ENCODE measurements at places on chromosomes 1 and 21.
A peak's percentile ranks its signal among the peaks of the same experiment; 100 is the strongest.

DNA sequence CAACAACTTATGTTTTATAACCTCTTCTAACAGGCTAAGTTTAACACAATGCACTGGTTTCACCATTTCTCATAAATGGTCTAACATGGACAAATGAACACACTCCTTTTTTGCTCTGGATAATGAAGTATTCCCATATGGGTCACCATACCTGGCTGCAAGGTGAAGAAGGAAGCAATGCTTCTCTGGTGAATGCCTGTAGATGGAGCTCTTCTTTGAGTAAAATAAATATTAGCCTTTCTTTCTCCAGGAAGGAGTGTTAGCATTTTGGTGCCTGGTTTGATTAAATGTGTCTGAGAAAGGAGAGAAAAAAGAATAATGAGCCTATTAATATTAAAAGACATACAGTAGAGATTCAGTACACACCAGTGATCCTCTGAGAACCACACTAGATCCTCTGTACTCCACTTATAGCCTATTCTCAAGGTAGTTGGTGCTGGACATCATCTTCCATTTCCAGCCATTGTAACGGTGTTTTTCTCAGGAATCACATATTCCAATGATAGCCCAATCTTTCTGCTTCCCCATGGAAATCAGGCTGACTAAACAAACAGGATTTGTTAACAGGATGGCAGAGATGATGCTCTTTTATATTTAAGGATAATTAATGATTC, 17.6 kb downstream of the MTFR1L start:
- DNase-seq = no peak

GRCh38 chr1:201404722-201405483, 5.8 kb upstream of the LAD1 start:
- DNase-seq = no peak

GRCh38 chr1:222373216-222373615, 174.7 kb downstream of the HHIPL2 start:
- DNase-seq = no peak

DNA sequence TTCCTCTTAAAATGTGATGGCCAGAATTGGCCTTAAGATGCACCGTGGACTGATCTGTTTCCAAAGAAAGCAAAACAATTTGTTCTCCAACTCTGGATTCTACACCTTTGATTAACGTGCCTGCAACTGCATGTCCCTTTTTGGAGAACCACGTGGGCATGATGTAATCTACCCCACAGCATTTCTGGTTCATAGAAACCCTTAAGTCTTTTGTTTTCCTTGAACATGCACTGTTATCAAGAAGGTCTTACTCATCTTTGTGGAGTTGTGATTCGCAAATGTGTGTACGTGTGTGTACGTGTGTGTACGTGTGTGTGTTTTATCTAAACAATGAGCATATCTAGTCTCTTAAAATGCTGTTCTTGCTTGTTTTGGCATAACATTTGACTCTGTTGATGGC, 57.8 kb downstream of the LPAR3 start:
- no peak for DNase-seq

- DNase-seq = no peak
Measured at GRCh38 chr1:11720525-11720924, 15.4 kb upstream of the AGTRAP start.

- DNase-seq = no peak
Measured at GRCh38 chr1:116835161-116835560, 74.6 kb upstream of the PTGFRN start.

GRCh38 chr1:32012709-32013385, 821 bp upstream of the KHDRBS1 start:
- DNase-seq = no peak

DNA sequence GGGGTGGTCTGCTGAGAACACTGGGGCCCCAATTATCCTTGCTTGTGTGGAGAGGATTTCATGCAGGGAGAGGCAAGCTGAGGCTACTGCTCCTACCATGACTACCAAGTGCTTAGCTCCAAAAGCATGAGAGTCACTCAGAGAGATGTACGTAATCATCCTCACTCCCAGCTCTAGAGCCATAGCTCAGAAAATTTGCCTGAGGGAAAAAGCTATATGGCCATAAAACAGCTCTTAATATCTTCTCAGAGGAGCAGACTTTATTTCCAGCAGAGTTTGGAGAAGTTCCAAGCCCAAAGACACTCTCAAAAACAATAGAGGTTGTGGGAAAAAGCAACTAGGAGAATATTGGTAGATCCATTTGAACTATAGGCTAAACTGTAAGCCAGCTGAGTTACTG, 106.4 kb upstream of the PBX1 start:
- DNase-seq = peak; percentile 29

DNA sequence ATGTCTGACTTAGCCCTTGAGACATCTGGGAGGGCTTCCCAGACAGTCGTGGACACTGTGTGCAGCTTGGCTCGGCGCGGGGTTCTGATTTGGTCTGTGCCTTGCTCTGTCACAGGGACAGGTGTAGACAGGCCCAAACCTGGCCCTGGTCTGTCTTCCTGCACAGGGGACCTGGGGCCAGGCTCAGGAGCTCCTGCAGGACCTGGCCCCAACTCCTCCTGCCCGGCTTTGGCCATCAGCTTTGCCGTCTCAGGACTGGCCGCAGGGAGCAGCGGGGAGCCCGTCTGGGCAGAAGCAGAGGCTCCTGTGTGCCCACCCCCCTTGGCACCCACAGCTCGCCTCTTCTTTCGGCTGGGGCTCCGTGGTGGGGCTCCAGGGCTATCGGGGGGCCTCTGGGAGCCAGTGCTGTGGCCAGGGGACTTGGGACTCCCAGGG, 1.7 kb downstream of the PERM1 start:
- DNase-seq = no peak

DNA sequence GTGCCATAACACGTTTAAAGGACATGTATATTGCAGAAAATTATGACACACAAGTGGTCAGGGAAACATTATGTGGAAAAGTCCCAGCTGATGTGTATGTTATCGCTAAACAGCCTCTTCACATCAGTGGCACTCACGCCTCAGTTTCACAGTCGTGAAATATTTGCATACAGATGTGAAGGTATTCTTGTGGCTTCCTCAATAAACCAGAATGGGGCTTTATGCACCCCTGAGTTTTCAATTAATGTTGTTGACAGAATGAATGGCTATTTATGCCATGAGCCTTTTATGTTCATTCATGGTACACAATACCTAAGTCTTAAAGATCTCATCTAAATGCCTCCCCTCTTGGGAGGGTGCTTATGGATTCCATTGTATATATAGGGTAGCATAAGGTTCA, 202.1 kb upstream of the ADGRL2 start:
- no peak for DNase-seq

- DNase-seq = no peak
Measured at GRCh38 chr1:61754545-61754944, 12.3 kb downstream of the PATJ start.

GRCh38 chr1:83998498-83999315, at the start of gene TTLL7:
TSS of gene TTLL7 (minus strand) at chr1:83999132. CDS start at chr1:83952211, 46,921 bp downstream.
- peak; percentile 71 for DNase-seq

DNA sequence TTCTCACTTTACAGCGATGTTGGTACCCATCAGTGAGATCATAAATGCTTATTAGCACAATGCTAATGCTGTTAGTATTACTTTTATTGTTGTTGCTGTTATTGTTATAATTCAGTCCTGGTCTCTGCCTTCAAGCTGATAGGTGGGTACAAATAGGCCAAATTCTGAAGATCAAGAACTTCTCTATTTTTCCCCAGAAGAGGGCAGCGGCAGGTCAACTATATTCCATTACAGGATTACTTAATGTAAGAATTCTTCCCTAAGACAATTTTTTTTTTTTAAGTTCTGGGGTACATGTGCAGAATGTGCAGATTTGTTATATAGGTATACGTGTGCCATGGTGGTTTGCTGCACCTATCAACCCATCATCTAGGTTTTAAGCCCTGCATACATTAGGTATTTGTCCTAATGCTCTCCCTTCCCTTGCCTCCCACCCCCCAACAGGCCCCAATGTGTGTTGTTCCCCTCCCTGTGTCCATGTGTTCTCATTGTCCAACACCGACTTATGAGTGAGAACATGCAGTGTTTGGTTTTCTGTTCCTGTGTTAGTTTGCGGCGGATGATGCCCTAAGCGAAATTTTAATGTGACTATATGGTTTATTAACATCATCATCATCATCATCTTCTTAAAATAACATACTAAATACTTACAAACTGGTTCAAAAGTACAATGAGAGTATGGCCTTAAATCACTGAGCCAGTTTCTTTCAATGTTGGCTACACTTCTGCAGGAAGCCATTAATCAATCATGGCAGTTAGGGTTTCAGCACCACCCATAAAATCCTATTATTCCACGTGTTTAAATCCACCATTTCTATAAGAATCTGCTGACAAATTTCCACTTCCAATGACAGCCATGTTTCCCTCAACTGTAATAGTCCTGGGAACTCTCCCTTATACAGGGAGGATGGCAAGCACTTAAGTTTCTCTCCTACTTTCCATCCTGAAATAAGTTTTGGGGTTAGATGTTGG, 19.2 kb downstream of the SLC19A2 start:
- DNase-seq = peak; percentile 55

- no peak for DNase-seq
Measured at GRCh38 chr21:38963006-38963405, 157.3 kb downstream of the ETS2 start.

GRCh38 chr1:203797948-203798655, 2.7 kb downstream of the ZBED6 start:
- peak; percentile 59 for DNase-seq

DNA sequence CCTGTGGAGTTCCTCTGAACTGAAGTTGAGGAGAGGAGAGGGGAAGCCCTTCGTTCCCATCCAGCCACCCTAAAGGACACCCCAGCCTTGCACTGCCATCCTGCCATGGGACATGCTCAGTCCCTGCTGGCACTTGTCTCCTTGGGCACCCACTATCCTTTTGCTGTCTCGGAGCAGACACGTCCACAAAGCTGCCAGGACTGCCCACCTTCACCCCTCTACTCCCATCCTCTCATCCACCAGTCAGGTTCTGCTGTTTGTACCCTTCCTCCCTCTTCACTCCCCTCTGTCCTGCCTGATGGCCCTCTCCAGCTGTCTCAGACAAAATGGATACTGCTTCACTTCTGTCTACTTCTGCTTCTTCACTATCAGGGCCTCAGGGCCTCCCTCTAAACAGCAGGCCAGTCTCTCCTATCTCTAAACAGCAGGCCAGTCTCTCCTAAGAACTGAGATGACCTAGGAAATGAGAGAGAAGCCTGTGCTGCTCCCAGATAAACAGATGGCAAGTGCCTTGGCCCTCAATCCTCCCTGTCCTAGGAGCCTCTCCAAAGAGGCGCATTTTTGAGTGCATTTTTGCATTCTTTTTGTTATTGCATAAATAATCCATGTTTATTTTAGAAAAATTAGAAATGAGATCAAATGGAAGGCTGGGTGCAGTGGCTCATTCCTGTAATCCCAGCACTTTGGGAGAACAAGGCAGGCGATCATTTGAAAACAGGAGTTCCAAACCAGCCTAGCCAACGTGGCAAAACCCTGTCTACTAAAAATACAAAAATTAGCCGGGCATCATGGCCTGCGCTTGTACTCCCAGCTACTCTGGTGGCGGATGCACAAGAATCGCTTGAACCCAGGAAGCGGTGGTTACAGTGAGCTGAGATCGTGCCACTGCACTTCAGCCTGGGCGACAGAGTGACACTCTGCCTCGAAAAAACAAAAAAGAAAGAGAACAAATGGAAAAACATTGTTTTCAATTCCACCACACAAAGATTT, 4.4 kb upstream of the PYCR2 start:
- DNase-seq = no peak

- peak; percentile 99 for DNase-seq
Measured at GRCh38 chr1:17190010-17190995, 14.6 kb upstream of the PADI1 start.

DNA sequence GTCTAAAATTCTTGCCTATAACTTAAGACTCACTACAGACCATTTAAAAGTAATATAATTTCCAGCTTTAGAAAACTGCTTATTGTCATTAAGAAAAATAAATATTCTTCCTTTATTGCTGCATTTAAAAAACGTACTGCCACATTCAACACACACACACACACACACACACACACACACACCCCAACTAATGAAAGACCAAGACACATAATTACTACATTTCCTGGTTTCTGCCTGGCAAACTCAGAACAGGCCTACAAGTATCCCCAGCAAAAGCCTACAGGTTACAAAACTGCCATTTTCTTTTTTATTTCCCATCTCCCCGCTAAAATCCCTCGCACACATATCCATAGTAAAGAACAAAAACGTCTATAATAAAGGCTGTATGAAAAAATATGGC, 1.5 kb downstream of the DENND2C start:
- DNase-seq = no peak

- peak; percentile 17 for DNase-seq
Measured at GRCh38 chr1:161763522-161764098, 2.5 kb upstream of the ATF6 start.

GRCh38 chr1:189616893-189617292, 860.8 kb downstream of the BRINP3 start:
- no peak for DNase-seq

DNA sequence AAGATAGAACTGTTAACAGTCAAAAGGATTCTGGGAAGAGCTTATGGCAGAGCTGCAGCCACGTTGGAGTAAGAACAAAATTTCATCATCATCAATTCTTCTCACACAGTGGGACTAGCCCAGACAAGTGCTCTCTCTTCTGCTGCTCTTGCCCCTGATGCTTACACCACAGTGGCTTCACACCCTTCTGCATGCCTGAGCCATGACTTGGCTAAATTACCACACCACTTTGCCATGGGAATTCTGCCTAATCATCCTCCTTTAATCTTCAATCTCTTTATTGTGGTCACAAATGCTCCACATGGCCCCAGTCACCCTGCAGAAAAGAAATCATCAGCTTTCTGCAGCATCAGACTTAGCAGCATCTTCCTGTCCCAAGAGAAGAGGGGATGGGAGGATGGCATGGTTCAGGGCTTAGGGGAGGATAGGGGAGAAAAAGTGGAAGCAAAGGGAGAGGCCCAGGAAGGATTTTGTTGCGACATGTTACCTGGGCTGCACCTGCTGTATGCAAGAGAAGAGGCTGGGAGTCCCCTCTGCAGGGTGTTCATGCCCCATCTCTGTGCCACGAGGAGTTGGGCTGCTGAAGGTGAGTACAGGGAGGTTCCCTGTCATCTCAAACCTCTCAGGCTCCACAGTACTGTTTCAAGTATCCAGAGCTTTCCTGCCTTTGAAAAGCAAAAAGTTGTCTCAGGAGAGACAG, 9.0 kb upstream of the RPTN start:
- DNase-seq = peak; percentile 97

- DNase-seq = peak; percentile 24
Measured at GRCh38 chr1:245084551-245084950, 70.2 kb upstream of the KIF26B start.

- no peak for DNase-seq
Measured at GRCh38 chr1:97170300-97170699, 448.7 kb downstream of the PTBP2 start.

GRCh38 chr1:209062081-209062620, 521.4 kb upstream of the CAMK1G start:
- no peak for DNase-seq

GRCh38 chr1:205576805-205577761, 54.7 kb downstream of the ELK4 start:
- DNase-seq = no peak

- DNase-seq = no peak
Measured at GRCh38 chr1:163472651-163473248, 151.0 kb downstream of the NUF2 start.

DNA sequence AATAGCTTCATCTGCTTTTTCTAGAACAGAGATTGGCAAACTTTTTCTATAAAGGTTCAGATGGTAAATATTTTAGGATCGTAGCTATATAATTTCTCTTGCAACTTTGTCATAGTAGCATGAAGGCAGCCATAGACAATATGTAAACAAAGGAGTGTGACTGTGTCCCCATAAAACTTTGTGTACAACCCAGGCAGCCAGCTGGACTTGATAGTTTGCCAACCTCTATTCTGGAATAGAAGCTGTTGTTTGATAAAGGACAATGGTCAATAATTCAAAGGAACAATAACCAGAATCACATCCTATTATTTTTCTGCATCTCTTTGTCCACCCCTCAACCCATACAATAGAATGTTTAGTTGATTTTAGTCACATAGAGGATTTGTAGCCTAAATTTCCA, 286.7 kb downstream of the LMX1A start:
- DNase-seq = no peak
